ENCODE measurements at places on chromosomes 3 and 15. TPM values are rescaled to one million over a fixed set of nuclear protein-coding genes. Genes with fewer than 3 reads are reported as not detected.

DNA sequence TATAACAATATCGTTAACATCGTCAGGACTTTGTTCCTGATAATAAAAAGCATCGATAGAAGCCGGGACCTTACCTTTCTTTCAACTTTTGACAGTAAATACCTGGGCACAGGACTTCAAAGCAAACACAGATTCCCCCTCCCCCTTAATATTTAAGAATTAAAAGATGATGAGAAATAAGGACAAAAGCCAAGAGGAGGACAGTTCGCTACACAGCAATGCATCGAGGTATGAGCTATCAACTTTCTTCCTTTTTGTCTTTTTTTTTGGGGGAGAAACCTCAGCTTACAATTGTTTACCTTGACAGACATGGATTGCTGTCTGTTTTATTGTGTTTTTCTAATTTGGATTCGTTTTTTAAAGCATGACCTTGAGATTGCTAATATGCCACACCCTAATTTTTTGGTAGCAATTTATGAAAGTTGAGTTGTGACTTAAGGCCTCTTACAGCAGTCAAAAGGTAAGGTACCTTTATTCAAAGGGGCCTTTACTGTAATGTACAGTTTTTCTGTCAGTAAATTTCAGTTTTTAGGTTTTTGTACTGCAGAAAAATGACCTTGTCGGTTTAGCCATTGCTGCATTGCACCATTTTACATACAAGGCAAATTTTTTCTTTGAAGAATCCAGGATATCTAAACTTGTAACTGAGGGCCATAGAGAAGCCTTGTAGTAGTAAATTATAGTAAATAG, 1.1 kb downstream of the CHD2 start:
- peaks cover 71% of the 10 kb centered on the region for H3K4me1 ChIP-seq
- H3K27ac ChIP-seq: peak overlapping the region; percentile 95
- peaks cover 22% of the 10 kb centered on the region for H3K36me3 ChIP-seq
- peak overlapping the region; percentile 93 for H3K4me3 ChIP-seq
- DNase-seq: no peak
- H3K27me3 ChIP-seq: no peaks in the 10 kb centered on the region

The TMEM45A gene
- not detected for polyA plus RNA-seq

DNA sequence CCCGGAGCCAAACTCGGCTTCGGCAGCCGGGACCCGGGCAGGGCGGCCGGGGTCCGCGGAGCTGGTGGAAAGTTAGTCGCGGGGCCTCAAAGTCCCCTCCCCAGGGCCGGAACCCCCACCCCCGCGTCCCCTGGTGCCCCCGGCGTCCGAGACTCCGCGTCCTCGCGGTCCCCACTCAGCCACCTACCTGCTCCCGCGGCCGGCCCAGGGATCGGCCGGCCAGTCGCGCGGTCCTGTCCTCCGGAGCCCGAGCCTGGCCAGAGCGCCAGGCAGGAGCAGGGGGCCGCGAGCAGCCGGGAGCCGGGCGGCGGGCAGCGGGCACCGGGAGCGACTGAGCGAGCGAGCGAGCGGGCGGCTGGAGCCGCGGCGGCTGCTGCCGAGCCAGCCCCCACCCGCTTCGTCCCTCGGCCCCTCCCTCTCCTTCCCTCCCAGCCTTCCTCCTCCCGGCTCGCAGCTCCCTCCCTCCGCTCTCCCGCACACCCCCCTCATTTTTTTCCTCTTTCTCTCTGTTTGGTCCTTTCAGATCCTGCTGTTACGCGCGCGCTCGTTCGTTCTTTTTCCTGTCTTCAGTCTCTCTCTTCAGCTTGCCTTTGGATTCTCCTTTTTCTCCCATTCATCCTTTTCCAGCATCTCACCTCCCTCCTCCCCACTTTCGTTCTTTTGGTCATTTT, at the start of gene MEGF11:
Gene MEGF11, minus strand, starts transcription at position 333 of the 671 bp plus-strand sequence. CDS start 125,347 bp downstream, outside the sequence.
- H3K27me3 ChIP-seq: peaks cover 48% of the 10 kb centered on the region
- DNase-seq: no peak
- H3K4me3 ChIP-seq: peak within 1 kb of the TSS; percentile 47
- no peak within 1 kb of the TSS for H3K27ac ChIP-seq
- no peaks in the 10 kb centered on the region for H3K36me3 ChIP-seq

GRCh38 chr15:41999290-42000285, 21.3 kb downstream of the PLA2G4E start:
- no peak for DNase-seq
- no peaks in the 10 kb centered on the region for H3K27me3 ChIP-seq
- H3K36me3 ChIP-seq: no peaks in the 10 kb centered on the region
- H3K27ac ChIP-seq: no peak overlapping the region
- H3K4me1 ChIP-seq: no peaks in the 10 kb centered on the region
- no peak overlapping the region for H3K4me3 ChIP-seq

DNA sequence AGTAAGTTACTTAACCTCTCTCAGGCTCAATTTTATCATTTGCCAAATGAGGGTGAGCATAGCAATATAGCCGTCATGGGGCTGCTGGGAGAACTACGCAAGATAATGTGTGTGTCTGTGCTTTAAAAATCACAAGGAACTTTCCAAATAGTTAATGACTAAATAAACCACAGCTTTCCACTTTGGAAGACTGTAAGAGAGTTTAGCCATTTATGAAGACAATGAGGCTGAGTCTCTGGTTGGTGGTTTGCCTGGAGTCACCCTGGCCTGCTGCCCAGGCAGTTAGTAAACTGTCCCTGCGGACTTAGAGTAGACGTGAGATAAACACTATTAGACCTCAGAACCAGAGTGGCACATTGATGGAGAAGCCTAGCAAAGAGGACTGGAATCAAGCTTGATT, 357.7 kb downstream of the CLSTN2 start:
- H3K4me3 ChIP-seq: no peak overlapping the region
- no peak overlapping the region for H3K27ac ChIP-seq
- H3K36me3 ChIP-seq: no peaks in the 10 kb centered on the region
- no peaks in the 10 kb centered on the region for H3K4me1 ChIP-seq
- H3K27me3 ChIP-seq: no peaks in the 10 kb centered on the region
- DNase-seq: no peak

- no peak overlapping the region for H3K27ac ChIP-seq
- peaks cover 13% of the 10 kb centered on the region for H3K4me1 ChIP-seq
- no peaks in the 10 kb centered on the region for H3K27me3 ChIP-seq
- DNase-seq: no peak
These were observed 298.9 kb upstream of the CBLB start for GRCh38 chr3:106167728-106168127.

DNA sequence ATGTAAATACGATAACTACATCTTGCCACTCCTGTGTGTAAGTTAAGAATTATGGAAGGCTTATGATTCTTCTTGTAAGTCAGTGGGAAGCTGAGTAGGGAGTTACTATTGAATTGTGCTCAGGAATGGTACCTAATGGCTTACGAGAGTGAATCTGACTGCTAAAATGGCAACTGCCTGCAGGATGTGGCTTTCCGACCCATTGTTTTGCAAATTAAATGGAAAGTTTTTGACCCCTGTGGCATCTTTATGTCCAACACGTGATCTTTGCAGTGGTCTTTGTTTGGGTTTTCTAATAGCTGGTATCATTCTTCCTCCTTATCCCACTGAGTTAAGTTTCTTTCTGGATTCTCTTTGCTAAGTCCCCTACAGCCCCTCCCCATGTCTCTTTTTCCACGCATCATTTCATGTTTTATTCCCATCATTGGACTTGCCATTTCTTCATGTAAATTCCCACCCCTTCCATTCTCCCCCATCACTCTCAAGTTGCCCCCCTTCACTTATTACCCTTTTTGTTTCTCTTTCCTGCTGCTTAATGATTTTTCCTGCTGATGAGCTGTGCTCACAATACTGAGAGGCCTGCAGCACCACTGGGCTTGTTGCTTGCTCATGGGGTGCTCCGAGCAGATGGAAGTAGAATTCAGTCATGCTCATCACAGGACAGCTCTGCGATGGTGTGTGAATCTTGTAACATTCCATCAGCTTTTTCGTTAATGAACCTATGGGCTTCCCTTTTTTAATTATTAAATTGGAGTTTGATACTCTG, 428.2 kb upstream of the IL12A start:
- no peaks in the 10 kb centered on the region for H3K4me1 ChIP-seq
- no peaks in the 10 kb centered on the region for H3K27me3 ChIP-seq
- no peaks in the 10 kb centered on the region for H3K36me3 ChIP-seq
- H3K27ac ChIP-seq: no peak overlapping the region
- DNase-seq: no peak
- no peak overlapping the region for H3K4me3 ChIP-seq

DNA sequence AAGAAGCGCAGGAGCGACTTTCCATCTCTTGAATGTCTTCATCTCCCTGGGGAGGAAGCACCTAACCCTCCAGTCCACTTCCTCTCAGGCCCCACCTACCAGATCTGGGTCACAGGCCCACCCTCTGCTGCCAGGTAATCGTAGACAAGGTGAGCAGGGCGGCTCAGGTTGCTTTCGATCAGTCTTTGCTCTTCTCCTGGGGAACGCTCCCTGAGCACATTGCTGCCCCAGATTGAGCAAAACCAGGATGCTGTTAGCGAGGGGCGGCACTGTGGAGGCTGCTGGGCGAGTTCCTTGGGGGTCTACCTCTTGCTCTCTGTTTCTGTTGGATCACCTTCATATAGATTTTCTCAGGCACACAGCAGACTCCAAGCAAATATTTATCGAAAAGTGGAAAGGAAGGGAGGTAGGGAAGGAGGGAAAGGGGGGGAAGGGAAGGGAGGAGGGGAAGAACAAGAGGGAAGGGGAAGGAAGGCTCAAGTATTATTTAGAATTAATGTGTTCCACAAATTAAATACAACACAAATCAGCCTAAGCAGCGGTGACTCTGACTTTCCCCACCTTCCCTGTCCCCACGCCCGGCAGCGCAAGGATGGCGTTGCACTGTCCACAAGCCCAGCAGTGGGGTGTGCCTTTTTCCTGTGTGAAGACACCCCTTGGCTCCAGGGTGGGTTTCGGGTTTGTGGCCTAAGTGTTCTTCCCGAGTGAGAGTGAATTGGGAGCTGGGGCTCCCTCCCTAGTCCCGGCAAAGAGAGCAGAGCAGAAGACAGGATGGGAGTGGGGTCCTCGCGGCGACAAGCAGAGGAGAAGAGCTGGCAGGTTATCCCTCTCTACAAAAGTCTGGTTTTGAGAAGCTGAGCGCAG, 6.1 kb upstream of the PCSK6 start:
- H3K36me3 ChIP-seq: no peaks in the 10 kb centered on the region
- peaks cover 10% of the 10 kb centered on the region for H3K27me3 ChIP-seq
- no peak for DNase-seq

GRCh38 chr15:29139072-29139471, 130.6 kb downstream of the NSMCE3 start:
- no peak overlapping the region for H3K4me3 ChIP-seq
- no peak overlapping the region for H3K27ac ChIP-seq
- H3K27me3 ChIP-seq: peaks cover 6% of the 10 kb centered on the region
- DNase-seq: no peak

GRCh38 chr3:197590313-197590962, 34.7 kb upstream of the BDH1 start:
- no peak overlapping the region for H3K27ac ChIP-seq
- H3K27me3 ChIP-seq: no peaks in the 10 kb centered on the region
- no peak overlapping the region for H3K4me3 ChIP-seq
- no peaks in the 10 kb centered on the region for H3K36me3 ChIP-seq
- no peak for DNase-seq
- H3K4me1 ChIP-seq: peaks cover 10% of the 10 kb centered on the region

The FES gene
- polyA plus RNA-seq: not detected

- no peak overlapping the region for H3K4me3 ChIP-seq
- no peak overlapping the region for H3K27ac ChIP-seq
- no peaks in the 10 kb centered on the region for H3K27me3 ChIP-seq
- no peak for DNase-seq
These were observed 38.1 kb downstream of the MFSD1 start for GRCh38 chr3:158839966-158840365.

GRCh38 chr3:28678086-28678485, 329.5 kb upstream of the AZI2 start:
- no peaks in the 10 kb centered on the region for H3K27me3 ChIP-seq
- no peak overlapping the region for H3K27ac ChIP-seq
- no peak overlapping the region for H3K4me3 ChIP-seq
- DNase-seq: no peak
- no peaks in the 10 kb centered on the region for H3K36me3 ChIP-seq

DNA sequence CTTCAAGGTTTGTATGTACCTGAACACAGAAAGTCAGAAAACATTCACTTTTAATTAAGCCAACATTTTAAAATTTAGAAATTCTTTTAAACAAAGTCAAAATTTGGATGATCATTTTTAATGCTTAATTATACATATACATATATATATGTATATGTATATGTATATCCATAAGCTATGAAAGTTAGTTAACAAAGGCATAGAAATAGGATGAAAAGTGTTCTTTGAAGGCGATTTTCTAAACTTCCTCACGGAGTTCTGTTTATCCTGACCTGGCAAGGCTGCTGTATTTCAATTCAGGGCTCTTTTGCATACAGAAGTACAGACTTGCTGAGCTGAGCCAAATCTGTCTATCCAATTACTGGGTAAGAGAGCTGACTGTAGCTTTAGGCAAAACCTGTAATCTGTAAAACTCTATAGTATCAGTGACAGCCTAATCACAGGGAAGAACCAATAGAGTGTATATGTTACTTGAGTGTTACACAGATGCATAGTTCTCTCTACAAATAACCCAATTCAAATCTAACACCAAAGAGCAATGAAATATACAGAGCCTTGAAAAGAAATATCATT, 32.1 kb upstream of the THRB start:
- H3K27me3 ChIP-seq: peaks cover 7% of the 10 kb centered on the region
- no peak overlapping the region for H3K4me3 ChIP-seq
- H3K4me1 ChIP-seq: no peaks in the 10 kb centered on the region
- no peaks in the 10 kb centered on the region for H3K36me3 ChIP-seq
- DNase-seq: no peak
- H3K27ac ChIP-seq: no peak overlapping the region

DNA sequence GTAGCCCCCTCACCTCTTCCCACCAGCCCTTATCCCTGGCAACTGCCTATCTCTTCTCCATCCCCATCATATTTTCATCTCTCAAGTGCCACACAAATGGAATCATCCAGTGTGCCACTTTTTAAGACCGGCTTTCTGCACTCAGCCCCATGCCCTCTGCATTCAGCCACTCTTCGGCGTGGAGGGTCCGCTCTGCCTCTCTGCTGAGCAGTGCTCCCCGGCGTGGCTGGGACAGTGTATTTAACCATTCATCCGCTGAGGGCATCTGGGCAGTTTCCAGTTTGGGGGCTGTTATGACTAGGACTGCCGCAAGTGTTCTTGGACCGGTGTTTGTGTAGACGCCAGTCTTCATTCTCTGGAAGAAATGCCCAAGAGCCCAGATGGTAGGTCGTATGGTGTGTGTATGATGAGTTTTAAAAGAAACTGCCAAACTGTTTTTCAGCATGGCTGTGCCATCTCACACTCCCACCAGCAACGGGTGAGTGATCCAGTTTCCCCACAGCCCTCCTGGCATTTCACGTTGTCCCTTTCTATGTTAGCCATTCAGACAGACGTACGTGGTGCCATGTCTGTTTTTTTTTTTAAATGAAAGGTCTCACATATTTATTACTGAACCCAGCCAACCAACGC, 20.9 kb downstream of the IQSEC1 start:
- H3K4me3 ChIP-seq: no peak overlapping the region
- no peak overlapping the region for H3K27ac ChIP-seq
- no peaks in the 10 kb centered on the region for H3K4me1 ChIP-seq
- no peaks in the 10 kb centered on the region for H3K36me3 ChIP-seq

- H3K36me3 ChIP-seq: no peaks in the 10 kb centered on the region
- H3K4me1 ChIP-seq: no peaks in the 10 kb centered on the region
- H3K27me3 ChIP-seq: no peaks in the 10 kb centered on the region
- no peak for DNase-seq
- no peak overlapping the region for H3K4me3 ChIP-seq
These were observed 94.7 kb downstream of the MYH15 start for GRCh38 chr3:108415661-108416060.

GRCh38 chr3:3627114-3627513, 172.1 kb upstream of the LRRN1 start:
- H3K27ac ChIP-seq: no peak overlapping the region
- H3K4me1 ChIP-seq: no peaks in the 10 kb centered on the region
- H3K27me3 ChIP-seq: no peaks in the 10 kb centered on the region
- H3K4me3 ChIP-seq: no peak overlapping the region

- peak overlapping the region; percentile 72 for H3K4me3 ChIP-seq
- H3K36me3 ChIP-seq: peaks cover 7% of the 10 kb centered on the region
- peak; percentile 50 for DNase-seq
- H3K27me3 ChIP-seq: no peaks in the 10 kb centered on the region
- H3K27ac ChIP-seq: peak overlapping the region; percentile 67
These were observed 627 bp downstream of the DUSP7 start for GRCh38 chr3:52055537-52056351.

Data from CD4-positive, alpha-beta memory T cell (primary cell).